ENCODE measurements at places on chromosomes 5 and 9. TPM values are rescaled to one million over a fixed set of nuclear protein-coding genes. Genes with fewer than 3 reads are reported as not detected.

GRXCR2 gene
- total RNA-seq: not detected

NEUROG1 gene
- not detected for total RNA-seq

DNA sequence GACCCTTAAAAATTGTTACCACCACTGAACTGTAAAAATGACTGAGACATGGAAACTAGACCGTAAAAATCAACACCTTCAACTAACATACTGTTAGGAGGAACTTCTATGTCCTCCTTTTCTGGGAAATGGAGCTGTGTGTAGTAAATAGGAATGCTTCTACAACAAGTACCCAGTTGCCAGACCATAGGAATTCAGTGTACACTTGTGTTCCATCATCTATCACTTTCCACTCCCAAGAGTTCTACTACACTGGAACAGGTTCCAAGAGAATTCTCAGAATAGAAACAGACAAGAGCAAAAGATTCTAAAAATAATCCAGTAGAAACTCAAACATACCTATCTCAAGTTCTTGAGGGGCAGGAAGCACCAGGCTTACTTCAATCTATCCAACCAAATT lies 23.6 kb downstream of the UBAP2 start:
- no peak overlapping the region for H3K4me3 ChIP-seq
- DNase-seq: no peak
- H3K36me3 ChIP-seq: peaks cover 5% of the 10 kb centered on the region
- H3K27me3 ChIP-seq: no peaks in the 10 kb centered on the region

- H3K4me3 ChIP-seq: no peak overlapping the region
- no peaks in the 10 kb centered on the region for H3K36me3 ChIP-seq
These were observed 8.7 kb upstream of the ERAP1 start for GRCh38 chr5:96816411-96816939.

- DNase-seq: no peak
- no peaks in the 10 kb centered on the region for H3K27me3 ChIP-seq
- peaks cover 9% of the 10 kb centered on the region for H3K36me3 ChIP-seq
- no peak overlapping the region for H3K27ac ChIP-seq
These were observed 26.1 kb downstream of the SPDL1 start for GRCh38 chr5:169609716-169610115.

SPATA31D1 gene
- total RNA-seq: not detected

- no peak for DNase-seq
- no peaks in the 10 kb centered on the region for H3K27me3 ChIP-seq
- no peaks in the 10 kb centered on the region for H3K4me1 ChIP-seq
- H3K27ac ChIP-seq: no peak overlapping the region
- H3K36me3 ChIP-seq: no peaks in the 10 kb centered on the region
- no peak overlapping the region for H3K4me3 ChIP-seq
These were observed 91.6 kb downstream of the DMAC1 start for GRCh38 chr9:7707934-7708333.

DNA sequence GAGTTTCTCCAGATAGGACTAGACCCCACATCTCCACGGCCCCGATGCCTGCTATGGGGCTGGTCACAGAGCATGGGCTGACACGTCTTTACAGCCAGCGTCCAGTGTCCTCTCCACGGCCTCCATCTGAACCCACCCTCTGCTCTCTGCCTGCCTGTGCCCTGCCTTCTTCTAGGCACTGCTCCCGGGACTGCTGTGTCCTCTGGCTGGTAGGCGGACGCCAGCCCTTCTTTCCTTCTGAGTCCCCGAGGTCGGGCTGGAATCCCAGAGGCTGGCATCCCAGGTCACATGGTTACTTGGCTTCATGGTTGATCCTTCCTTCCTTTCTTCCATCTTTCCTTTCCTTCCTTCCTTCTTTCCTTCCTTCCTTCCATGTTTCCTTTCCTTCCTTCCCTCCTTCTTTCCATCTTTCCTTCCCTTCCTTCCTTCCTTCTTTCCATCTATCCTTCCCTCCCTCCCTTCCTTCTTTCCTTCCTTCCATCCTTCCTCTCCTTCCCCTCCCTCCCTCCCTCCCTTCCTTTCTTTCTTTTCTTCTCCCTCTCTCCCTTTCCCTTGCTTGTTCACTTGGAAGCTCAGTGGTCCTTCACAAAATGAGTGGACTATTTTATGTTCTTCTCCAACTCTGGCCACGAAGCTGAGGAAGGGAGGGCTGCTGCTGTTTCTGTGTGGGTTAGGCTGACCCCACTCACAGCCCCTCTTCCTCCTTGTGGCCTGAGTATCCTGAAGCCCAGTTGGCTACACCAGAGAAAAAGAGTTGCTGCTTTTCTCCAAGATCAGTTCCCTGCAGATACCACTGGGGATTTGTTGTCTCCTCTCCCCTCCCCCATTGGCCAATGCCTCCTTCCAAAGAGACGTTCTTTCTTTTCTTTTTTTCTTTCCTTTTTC lies 66.8 kb upstream of the NEURL1B start:
- no peak overlapping the region for H3K4me3 ChIP-seq
- H3K36me3 ChIP-seq: no peaks in the 10 kb centered on the region
- no peaks in the 10 kb centered on the region for H3K4me1 ChIP-seq
- no peak for DNase-seq
- H3K27ac ChIP-seq: no peak overlapping the region

SEMA5A gene
- total RNA-seq: 189 TPM

SCGB3A2 gene
- total RNA-seq: not detected

- H3K36me3 ChIP-seq: no peaks in the 10 kb centered on the region
- H3K27ac ChIP-seq: no peak overlapping the region
- H3K27me3 ChIP-seq: peaks cover 10% of the 10 kb centered on the region
- no peak overlapping the region for H3K4me3 ChIP-seq
- H3K4me1 ChIP-seq: peaks cover 23% of the 10 kb centered on the region
These were observed 95.9 kb upstream of the SLC25A48 start for GRCh38 chr5:135738564-135738875.

DNA sequence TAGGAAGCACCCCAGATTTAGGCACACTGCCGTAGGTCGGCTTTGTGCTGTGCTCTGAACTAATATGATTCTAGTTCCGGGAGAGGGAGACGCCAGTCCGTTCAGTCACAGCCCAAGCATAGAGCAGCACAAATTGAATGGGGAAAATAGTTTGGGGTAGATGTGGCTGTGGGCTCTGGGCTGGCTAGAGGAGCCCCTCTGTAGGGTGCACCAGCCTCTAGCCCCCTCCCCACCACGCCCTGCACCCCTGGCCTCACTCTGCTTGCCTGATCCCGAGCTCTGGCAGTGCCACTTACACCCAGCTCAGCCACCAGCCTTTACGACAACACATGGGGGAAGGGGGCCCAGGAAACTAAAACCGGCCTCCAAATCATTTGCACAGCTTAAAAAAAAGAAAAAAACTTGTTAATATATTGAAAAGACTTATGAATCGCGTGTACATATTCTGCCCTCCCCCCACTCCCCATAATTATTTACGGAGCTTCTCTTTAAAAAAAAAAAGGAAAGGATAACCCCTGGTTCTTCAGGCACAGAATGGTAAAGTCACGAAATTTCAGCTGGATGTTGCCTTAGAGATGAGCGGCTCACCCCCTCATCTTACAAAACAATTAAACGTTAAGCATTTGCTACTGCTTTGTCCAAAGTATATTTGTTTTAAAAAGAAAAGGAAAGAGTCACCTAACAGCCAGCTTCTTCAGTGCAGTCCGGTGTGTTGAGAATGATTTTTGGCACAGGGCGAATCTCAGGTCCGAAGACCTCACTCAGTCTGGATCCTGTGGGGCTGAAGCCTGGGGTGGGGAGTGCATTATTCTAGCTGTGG lies 3.5 kb downstream of the LMX1B start:
- H3K27me3 ChIP-seq: peaks cover 71% of the 10 kb centered on the region
- no peak overlapping the region for H3K4me3 ChIP-seq
- H3K36me3 ChIP-seq: no peaks in the 10 kb centered on the region
- H3K4me1 ChIP-seq: peaks cover 13% of the 10 kb centered on the region
- H3K27ac ChIP-seq: no peak overlapping the region
- DNase-seq: no peak

DNA sequence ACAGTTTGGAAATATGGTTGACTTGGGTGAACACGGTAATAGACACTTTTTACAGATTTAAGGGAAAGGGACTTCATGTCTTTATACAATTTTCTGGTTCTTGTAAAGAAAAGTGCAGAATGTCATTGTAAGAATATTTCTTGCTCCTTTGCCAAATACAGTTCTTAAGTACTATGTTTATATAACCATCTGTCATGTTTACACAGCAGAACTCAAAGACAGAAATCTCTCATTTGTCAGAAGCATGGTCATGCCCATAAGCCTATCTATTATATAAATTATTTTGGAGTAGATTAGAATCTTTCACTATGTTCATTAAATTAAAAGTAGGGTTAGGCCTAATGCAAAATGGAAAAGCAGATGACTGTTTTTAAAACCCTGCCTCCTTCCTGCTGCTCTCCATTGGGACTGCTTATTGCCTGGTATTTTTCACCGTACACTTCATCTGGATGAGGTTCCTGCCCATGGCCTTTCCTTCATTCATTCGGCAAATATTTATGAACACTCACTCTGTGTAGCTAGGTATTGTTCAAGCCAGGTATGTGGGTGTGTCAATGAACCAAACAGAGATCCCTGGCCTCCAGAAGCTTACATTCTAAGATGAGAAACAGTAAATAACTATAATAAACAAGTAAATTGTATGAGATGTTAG lies 558.1 kb downstream of the NR2F1-AS1 start:
- no peaks in the 10 kb centered on the region for H3K36me3 ChIP-seq
- H3K4me1 ChIP-seq: peaks cover 21% of the 10 kb centered on the region
- H3K4me3 ChIP-seq: no peak overlapping the region
